Activated T-helper 1 cell treated with anti-CD3 and anti-CD28 coated beads, Interleukin-12 subunit alpha, Interleukin-12 subunit beta, Interleukin-2, Interleukin-4 antibody, amounts not matched to agents 30 ng/mL and 10 ng/mL and 1 ng/mL, durations not matched to agents 14 hours and 24 hours and 36 hours (primary cell): ENCODE measurements at places on chromosomes 1 and 21. TPM values are rescaled to one million over a fixed set of nuclear protein-coding genes. Genes with fewer than 3 reads are reported as not detected.

- DNase-seq = no peak
Observed at GRCh38 chr1:209427811-209428210, 155.7 kb upstream of the CAMK1G start.

DNA sequence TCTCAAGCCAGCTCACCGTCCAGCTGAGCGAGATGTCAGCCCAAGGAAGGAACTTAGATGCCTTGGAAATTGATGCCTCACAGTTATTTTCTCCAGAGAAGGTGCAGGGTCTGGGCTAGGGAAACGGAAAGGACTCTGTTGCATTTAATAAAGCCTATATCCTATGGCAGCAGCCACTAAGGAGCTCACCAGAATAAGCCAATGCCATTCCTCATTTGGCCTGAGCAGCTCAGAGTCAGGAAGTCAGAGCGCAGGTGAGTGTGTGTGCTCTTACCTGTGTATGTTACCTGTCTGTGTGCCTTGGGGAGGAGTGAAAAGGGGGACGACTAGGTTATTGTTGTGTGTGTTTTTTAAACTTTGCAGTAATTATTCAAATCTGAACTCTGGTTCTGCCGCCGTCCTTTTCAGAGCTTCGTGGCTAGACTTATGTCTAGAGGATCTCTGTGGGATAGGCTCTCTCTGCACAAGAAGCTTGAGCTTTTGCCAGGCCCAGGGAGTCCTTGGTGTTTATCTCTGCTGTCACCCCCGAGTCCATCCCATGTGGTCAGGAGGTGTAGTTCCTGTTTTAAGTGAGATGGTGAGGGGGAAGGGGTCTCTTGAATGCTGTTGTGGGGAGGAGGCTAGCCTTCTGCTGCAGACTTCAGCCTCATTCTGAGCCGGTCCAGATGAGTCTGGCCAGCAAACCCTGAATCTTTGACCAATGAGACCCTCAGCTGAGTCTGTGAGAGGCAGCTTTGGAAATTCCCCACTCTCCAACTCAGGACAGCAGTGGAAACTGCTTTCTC is 2.4 kb downstream of the TMCC2 start:
- DNase-seq = no peak

GRCh38 chr1:58189453-58189852 is 357.1 kb downstream of the OMA1 start:
- no peak for DNase-seq

GRCh38 chr1:26786437-26787380 is 1.0 kb upstream of the PIGV start:
- DNase-seq = no peak

DNA sequence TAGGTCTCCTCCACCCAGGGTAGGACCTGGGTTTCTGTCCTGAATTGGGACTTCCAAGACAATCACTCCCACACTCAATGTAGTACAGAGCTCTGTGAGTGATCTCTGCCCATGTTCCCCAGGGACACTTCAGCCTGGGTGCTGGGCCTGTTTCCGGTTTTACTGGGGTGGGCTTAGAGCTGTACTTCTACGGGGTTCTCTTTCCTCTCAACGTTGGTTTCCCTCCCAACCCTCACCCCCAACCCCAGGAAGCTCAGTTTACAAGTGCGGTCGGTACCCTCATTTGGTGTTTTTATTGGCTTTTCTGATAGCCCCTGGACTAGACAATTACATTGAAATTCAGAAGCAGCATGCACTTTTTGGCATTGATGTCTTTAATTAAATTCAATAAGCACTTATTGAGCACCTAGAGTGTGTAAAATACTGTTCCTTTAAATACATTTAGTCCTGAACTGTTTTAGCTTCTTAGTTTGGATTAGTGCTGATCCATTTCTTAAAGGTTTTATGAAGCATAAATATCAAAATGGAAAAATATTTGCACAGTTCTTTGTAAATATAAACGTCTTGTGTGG is 542 bp upstream of the XPR1 start:
- DNase-seq = no peak

GRCh38 chr1:214403431-214403830 is 122.5 kb downstream of the SMYD2 start:
- no peak for DNase-seq

GRCh38 chr1:207844371-207844770 is 66.6 kb downstream of the CD34 start:
- no peak for DNase-seq

- no peak for DNase-seq
Observed at GRCh38 chr1:40873863-40874472, 11.8 kb upstream of the CITED4 start.

- no peak for DNase-seq
Observed at GRCh38 chr1:183993132-183993531, 44.4 kb downstream of the COLGALT2 start.

GRCh38 chr1:7299329-7299799 is 471.7 kb upstream of the VAMP3 start:
- no peak for DNase-seq

Gene SVBP
- 6.4 and 8.2 TPM in 2 replicates for total RNA-seq

Gene STYXL2
- not detected in 2 replicates for total RNA-seq

Gene LDLRAD1
- total RNA-seq = not detected in 2 replicates

Gene SLC9A1
- 27.9 and 28.8 TPM in 2 replicates for total RNA-seq

Gene UMODL1
- total RNA-seq = not detected in 2 replicates

Gene RPS6KA1
- total RNA-seq = 324 and 331 TPM in 2 replicates

Gene ZYG11A
- total RNA-seq = 0.22 and 0.26 TPM in 2 replicates
